ENCODE measurements at places on chromosomes 2 and 18.

- no peak for DNase-seq
These were observed 35.1 kb downstream of the EHD3 start for GRCh38 chr2:31269087-31269486.

DNA sequence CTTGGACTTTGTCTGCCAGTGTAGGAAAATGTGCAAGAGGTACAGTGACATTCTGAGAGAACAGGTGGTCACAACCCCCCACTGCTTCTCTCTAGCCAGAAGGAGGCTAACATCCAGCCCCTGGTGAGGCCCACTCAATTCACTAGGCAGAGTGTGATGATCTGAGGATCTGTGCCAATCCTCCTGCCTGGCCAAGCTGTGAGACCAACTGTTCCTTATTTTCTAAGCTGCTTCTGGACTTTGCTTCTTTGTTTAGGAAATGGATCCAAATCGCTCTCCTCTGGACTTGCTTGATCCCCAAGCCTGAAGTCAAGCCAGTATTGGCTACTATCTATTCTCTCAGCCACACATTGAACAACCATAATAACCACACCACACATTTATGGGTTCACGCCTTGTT lies 202.8 kb downstream of the PIK3C3 start:
- no peak for DNase-seq

DNA sequence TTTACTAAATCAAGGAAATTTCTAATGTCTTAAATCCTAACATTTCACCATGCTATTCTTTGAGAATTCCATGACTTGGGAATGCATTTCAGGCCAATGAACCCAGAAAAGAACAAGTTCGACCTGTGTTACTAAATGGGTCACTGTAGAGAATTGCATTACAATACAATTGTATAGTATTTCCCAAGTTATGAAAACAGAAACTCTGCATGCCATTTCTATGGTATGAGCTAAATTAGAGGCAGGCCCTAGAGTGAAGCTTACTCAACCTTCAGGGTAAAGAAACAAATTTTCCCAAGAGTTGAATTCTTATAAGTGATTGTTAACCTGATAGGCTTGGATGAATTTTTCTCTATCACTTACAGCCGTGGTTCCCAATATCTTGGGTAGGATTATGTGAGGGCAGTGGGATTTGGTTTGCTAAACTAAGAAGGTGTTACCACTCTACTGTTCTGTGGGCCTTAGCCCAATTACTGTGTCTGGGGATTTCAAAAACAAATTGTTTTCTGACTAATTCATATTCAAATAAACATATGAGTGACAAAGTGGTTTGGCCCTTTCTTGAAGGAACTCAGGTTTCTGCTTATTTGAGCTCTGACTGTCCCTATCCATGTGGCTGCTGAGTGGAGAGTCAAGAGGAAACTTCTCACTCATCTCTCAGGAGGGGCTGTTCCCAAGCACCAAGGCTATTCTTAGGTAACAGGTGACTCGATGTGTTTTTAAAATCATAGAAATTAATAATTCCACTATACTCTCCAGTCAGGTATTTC lies 11.2 kb upstream of the SERPINB7 start:
- no peak for DNase-seq

DNA sequence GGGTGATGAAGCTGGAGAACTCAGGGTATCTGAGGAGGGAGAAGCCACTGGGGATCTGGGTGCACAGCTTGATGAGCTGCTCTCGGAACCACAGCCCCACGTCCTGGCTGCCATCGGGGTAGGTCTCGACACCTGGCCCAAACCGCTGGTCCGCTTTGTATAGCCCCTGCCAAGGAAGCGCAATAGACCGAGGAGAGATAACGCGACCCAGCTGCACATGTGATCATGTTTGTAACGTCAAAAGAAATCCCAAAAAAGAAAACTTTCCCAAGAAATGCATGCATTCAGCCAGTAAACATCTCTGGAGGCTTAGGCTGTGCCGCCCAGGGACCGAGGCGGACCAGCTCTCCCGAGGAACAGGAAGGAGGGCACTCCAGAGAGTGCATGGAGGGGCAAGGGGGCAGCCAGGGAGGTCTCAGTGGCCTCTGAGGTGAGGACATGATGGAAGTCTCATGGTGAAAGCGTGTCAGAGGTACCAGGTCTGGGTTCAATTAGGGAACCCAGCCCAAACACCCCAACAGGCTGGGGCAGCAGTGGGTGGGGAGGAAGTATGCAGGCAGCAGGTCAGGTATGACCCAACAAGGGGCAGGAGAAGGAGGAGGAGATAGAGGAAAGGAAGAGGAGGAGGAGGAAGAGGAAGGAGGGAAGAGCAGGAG lies 28.3 kb downstream of the ANKMY1 start:
- peak; percentile 85 for DNase-seq

- DNase-seq: no peak
These were observed 156.2 kb upstream of the PIK3C3 start for GRCh38 chr18:41798879-41799278.

- DNase-seq: no peak
These were observed 253.4 kb downstream of the ETAA1 start for GRCh38 chr2:67650291-67651133.

- peak; percentile 95 for DNase-seq
These were observed 18.0 kb downstream of the SPEG start for GRCh38 chr2:219452361-219453317.
